Activated T-helper 2 cell treated with anti-CD3 and anti-CD28 coated beads, Interferon-gamma antibody, Interleukin-2, Interleukin-4, amounts not matched to agents 10 μg/mL and 5 μg/mL and 100 μg/mL, durations not matched to agents 14 hours and 24 hours and 36 hours (primary cell): ENCODE measurements at places on chromosomes 1 and 21. TPM values are rescaled to one million over a fixed set of nuclear protein-coding genes. Genes with fewer than 3 reads are reported as not detected.
A peak's percentile ranks its signal among the peaks of the same experiment; 100 is the strongest.

Gene AKR7A3
- total RNA-seq, result 1.4 and 2.1 TPM in 2 replicates

Gene PLEKHG5
- total RNA-seq, result 1.1 and 1.6 TPM in 2 replicates

Gene SPATA21
- total RNA-seq, result not detected in 2 replicates

Gene ZBTB7B
- 147 and 154 TPM in 2 replicates for total RNA-seq

Gene PDC
- not detected in 2 replicates for total RNA-seq

Gene HES2
- 0.21 and 0.51 TPM in 2 replicates for total RNA-seq

Gene CATSPERE
- 0.18 and 0.25 TPM in 2 replicates for total RNA-seq

Gene SLC1A7
- not detected in 2 replicates for total RNA-seq

DNA sequence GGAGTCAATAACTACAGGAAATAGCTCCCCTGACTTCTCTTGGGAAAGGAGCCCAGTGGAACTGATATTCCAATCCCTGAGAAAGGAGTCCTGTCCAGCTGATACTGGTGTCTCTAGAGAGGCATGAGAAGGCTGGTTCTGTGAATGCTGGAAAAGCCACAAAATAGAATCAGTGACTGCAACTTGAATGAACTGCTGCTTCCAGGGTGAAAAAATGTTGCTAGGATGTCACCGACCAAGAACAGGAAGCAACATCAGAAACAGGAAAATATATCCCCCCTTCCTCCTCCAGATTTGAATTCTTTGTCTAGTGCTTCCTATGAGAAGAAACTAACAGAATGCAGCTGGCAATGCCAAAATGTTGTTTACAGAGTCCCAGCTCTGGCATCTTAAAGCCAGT, 269.3 kb upstream of the LYPLAL1 start:
- DNase-seq, result no peak
- no peak overlapping the region for H3K27ac ChIP-seq
- no peaks in the 10 kb centered on the region for H3K4me1 ChIP-seq
- no peaks in the 10 kb centered on the region for H3K27me3 ChIP-seq
- no peak overlapping the region for H3K4me3 ChIP-seq
- H3K36me3 ChIP-seq, result no peaks in the 10 kb centered on the region

GRCh38 chr1:42835422-42835821, 11.0 kb upstream of the ZNF691 start:
- no peak overlapping the region for H3K4me3 ChIP-seq
- H3K27me3 ChIP-seq, result no peaks in the 10 kb centered on the region
- no peak for DNase-seq
- no peaks in the 10 kb centered on the region for H3K4me1 ChIP-seq
- no peak overlapping the region for H3K27ac ChIP-seq
- no peaks in the 10 kb centered on the region for H3K36me3 ChIP-seq

DNA sequence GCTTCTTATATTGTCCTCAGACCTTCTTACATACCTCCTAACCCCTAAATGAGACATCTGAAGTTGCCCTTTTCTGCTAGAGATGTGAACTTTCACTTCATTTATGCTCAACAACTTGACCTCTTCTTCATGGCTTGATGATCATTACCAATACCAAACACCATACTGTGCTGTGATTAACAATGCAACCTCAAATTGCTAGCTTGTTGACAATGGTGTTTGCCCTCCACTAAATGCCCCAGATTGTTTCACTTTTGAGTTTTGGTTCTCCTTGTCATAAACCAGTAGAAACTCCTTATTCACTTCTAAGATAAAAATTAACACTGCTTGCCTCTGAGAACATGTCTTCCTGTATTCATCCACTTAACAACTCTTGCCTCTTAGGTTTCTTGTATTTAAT, 5.6 kb downstream of the JAK1 start:
- H3K4me1 ChIP-seq, result peaks cover 60% of the 10 kb centered on the region
- peak overlapping the region; percentile 2 for H3K4me3 ChIP-seq
- H3K36me3 ChIP-seq, result peaks cover 27% of the 10 kb centered on the region

DNA sequence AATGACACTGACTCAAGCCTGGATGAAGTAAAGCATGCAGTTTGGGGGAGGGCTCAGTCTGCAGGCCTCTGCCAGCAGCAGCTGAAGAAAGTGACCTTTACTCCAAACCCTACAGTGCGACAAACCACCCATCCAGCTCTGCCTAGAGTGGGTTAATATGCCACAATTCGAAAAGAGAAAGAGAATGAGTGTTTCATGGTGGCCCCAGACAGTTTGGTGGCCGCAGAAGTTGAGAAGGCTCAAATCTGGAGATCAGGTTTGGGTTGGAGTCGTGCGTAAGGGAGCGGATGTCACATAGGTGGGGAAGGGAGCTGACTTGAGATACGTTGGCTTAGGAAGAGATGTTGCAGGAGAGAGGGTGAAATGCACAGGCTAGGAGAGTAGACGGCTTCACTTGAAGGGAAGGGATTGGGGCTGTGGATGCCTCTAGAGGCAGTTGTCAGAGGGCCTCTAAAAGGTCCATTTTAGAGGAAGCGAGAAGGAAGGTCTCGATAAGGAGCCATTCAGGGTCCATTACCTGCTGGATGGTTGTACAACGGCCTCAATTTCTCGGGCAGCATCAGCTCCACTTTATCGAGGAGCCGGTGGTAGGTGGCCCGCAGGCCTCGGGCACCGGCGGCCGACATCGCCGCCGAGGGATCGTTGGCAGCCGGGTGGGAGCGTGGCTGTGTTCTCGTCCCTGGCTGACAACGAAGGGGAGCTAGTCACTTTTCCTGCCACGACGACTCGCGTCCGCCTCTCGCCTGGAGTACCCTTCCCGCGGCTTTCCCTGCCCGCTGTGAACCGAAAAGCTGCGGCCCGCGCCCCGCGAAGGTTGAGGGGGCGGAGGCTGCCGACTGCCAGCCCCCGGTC, 1.0 kb upstream of the DCAF6 start:
- H3K27ac ChIP-seq, result peak overlapping the region; percentile 99
- H3K4me3 ChIP-seq, result peak overlapping the region; percentile 94
- DNase-seq, result peak; percentile 54

GRCh38 chr1:116768416-116769103, 14.3 kb downstream of the CD2 start:
- peaks cover 92% of the 10 kb centered on the region for H3K36me3 ChIP-seq
- H3K4me3 ChIP-seq, result peak overlapping the region; percentile 66
- H3K27me3 ChIP-seq, result no peaks in the 10 kb centered on the region
- H3K27ac ChIP-seq, result peak overlapping the region; percentile 100
- DNase-seq, result no peak
- H3K4me1 ChIP-seq, result peaks cover 95% of the 10 kb centered on the region

GRCh38 chr1:44672254-44672955, 1.9 kb downstream of the TMEM53 start:
- peak overlapping the region; percentile 48 for H3K27ac ChIP-seq
- H3K36me3 ChIP-seq, result no peaks in the 10 kb centered on the region
- H3K27me3 ChIP-seq, result no peaks in the 10 kb centered on the region

DNA sequence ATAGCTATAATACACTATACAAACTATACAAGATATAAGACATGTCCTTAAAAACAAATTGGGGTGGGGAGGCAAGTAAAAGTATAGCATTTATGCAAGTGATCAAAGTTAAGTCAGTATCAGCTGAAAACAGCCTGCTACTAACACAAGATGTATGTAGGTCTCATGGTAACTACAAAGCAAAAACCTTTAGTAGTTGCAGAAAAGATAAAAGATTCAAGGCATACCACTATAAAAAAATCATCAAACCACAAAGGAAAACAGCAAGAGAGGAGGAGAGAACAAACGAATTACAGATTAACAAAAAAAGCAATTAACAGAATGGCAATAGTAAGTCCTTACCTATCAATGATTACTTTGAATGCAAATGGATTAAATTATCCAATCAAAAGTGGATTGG, 22.7 kb downstream of the ERO1B start:
- DNase-seq, result no peak
- no peaks in the 10 kb centered on the region for H3K27me3 ChIP-seq
- no peak overlapping the region for H3K27ac ChIP-seq
- peaks cover 18% of the 10 kb centered on the region for H3K36me3 ChIP-seq
- H3K4me1 ChIP-seq, result peaks cover 6% of the 10 kb centered on the region

- H3K27me3 ChIP-seq, result no peaks in the 10 kb centered on the region
- no peak overlapping the region for H3K4me3 ChIP-seq
- H3K4me1 ChIP-seq, result no peaks in the 10 kb centered on the region
Observed at GRCh38 chr1:44645476-44646244, 28.6 kb downstream of the TMEM53 start.

DNA sequence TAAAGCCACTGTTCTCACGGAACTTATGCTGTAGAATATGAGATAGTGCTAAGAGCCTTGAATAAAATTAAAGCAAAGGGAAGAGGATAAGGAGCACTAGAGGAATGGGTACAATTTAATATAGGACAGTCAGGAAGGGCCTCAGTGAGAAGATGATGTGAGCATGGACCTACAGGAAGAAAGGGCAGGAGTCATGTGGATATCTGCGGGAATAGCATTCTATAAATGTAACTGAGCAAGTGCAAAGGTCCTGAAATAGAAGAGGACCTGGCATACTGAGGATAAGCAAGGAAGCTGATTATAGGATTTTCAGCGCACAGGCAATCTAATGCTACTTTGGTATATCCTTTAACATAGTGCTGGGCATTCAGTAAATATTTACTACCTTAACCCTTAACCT, 12.6 kb upstream of the BCAS2 start:
- no peak overlapping the region for H3K27ac ChIP-seq
- DNase-seq, result no peak
- H3K36me3 ChIP-seq, result no peaks in the 10 kb centered on the region
- H3K4me1 ChIP-seq, result no peaks in the 10 kb centered on the region
- peaks cover 8% of the 10 kb centered on the region for H3K27me3 ChIP-seq
- no peak overlapping the region for H3K4me3 ChIP-seq

DNA sequence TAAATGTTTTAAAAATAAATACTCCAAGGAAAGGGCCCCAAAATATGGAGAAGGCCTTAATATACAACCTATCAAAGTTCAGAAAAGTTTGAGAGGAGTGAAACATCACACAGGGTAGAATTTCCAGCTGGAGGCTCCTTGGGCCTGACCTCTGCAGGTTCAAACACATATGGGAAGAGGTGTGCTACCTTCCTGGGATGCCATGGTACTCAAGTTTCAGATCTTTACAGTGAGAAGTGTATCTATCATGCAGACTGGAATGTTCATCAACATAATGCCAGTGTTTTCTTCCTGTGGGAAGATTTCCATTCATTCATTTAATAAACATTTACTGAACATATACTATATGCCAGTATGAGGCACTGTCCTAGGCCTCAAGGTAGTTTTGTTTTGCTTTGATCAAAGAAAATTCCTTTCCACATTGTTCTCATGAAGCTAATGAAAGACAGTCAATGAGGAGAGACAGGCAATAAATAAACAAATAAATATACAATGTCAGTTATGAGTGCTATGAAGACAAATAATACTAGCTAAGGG, 14.6 kb upstream of the ADAR start:
- H3K27ac ChIP-seq, result peak overlapping the region; percentile 2
- peaks cover 52% of the 10 kb centered on the region for H3K36me3 ChIP-seq
- H3K4me1 ChIP-seq, result peaks cover 45% of the 10 kb centered on the region
- no peak overlapping the region for H3K4me3 ChIP-seq
- no peak for DNase-seq

- H3K27me3 ChIP-seq, result no peaks in the 10 kb centered on the region
- no peak overlapping the region for H3K27ac ChIP-seq
- no peak for DNase-seq
Observed at GRCh38 chr21:38081708-38082107, 165.5 kb upstream of the KCNJ6 start.

- no peak for DNase-seq
- no peaks in the 10 kb centered on the region for H3K4me1 ChIP-seq
- H3K36me3 ChIP-seq, result no peaks in the 10 kb centered on the region
- no peaks in the 10 kb centered on the region for H3K27me3 ChIP-seq
Observed at GRCh38 chr1:217857061-217857460, 225.9 kb downstream of the SPATA17 start.
